Activated CD4-positive, alpha-beta T cell treated with anti-CD3 and anti-CD28 coated beads, Interleukin-2, amount 10 ng/mL, durations not matched to agents 7 days and 5 days (primary cell): ENCODE measurements at places on chromosomes 4 and X.

- no peak for DNase-seq
Observed at GRCh38 chrX:14718403-14718802, 154.5 kb downstream of the FANCB start.

DNA sequence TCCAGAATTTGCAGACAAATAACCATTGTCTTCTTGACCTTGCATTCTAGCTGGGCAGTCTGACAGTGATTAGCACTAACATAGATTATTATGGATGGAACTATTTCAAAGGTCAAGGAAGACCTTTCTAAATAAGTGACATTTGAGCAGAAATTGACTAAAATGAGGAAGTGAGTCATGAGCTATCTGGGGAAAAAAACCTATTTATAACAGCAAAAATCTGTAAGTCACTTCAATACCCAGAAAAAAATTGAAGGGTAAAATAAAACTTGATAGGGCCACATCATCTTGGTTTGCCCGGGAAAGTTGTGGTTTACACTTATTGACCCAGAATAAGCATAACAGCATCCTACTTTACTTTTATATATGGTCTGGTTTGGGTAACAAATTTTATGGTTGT lies 414.6 kb upstream of the HS3ST1 start:
- no peak for DNase-seq

- DNase-seq = no peak
Observed at GRCh38 chr4:158203436-158203835, 6.8 kb upstream of the TMEM144 start.

- DNase-seq = no peak
Observed at GRCh38 chr4:165630671-165631070, 242.4 kb upstream of the TLL1 start.

DNA sequence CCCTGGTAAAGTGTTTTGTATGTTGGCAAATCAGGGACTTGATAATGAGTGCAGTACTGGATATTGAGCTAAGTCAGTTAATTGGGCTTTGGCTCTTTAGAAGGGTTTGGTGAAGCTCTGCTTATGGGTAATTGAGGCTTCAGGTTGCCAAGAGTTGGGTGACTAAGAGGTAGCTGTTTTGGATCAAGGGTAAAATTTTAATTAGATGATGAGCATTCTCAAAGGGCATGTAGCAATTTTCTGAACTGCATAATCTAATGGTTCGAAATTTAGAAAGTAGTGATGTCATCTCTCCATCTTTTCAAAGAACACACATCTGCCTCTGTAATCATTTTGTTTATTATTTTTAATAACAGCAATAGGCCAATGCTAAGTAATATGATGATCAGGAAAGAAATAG lies 5.5 kb upstream of the TRIM2 start:
- no peak for DNase-seq

- no peak for DNase-seq
Observed at GRCh38 chr4:118974758-118975157, 86.1 kb downstream of the SYNPO2 start.

DNA sequence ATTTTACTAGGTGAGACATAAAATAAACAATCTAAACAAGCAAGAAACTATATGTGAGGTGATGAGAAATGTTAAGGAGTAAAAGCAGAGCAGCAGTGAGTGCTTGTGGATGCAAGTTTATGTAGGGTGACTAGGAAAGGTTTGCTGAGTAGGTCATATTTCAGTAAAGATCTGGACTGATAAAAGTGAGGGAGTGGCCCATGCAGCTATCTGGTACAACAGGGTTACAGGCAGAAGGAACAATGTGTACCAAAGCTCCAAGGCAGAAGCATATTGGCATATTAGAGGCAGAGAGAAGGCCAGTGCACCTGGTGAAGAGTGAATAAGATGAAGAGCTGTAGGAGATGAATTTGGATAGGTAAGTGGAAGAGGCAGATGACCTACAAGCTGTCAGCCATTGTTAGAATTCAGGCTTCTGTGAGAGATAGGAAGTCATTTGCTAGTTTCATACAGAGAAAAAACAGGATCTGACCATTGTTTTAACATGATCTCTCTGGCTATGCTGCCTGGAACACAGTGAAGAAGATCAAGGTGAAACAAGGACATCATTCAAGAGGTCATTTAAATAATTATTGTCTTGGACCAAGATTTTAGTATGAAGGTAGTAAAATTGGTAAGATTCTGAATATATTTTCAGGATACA lies 274.6 kb downstream of the ANKRD50 start:
- no peak for DNase-seq

- DNase-seq = no peak
Observed at GRCh38 chrX:24498975-24499374, 33.9 kb downstream of the PDK3 start.

GRCh38 chr4:78772526-78773091 lies 3.5 kb upstream of the BMP2K start:
- no peak for DNase-seq

- no peak for DNase-seq
Observed at GRCh38 chrX:13212191-13212651, 107.6 kb downstream of the ATXN3L start.

GRCh38 chrX:150256297-150256650 lies 106.8 kb upstream of the MAMLD1 start:
- no peak for DNase-seq

- DNase-seq = no peak
Observed at GRCh38 chr4:86976801-86977485, 42.1 kb downstream of the AFF1 start.

DNA sequence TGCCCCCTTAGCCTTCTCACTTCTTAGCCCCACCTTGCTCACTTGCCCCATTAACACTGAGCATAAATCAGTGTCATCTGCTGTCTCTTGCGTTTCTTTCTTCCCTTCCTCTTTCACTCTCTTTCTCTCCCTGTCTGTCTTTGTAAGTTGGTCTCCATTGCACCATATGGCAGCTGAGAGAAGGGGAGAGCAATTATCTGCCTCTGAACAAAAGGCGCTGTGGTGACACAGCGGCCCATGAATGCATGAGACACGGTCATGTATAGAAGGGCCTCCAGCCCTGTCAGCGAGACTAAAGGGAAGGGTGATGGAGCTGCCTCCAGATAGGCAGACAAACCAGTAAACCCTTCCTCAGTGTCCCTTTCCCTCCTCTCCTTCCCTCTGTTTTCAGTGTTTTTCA lies 88.8 kb upstream of the PCDH18 start:
- no peak for DNase-seq

GRCh38 chr4:19047279-19047880 lies 1025.8 kb upstream of the LCORL start:
- no peak for DNase-seq

DNA sequence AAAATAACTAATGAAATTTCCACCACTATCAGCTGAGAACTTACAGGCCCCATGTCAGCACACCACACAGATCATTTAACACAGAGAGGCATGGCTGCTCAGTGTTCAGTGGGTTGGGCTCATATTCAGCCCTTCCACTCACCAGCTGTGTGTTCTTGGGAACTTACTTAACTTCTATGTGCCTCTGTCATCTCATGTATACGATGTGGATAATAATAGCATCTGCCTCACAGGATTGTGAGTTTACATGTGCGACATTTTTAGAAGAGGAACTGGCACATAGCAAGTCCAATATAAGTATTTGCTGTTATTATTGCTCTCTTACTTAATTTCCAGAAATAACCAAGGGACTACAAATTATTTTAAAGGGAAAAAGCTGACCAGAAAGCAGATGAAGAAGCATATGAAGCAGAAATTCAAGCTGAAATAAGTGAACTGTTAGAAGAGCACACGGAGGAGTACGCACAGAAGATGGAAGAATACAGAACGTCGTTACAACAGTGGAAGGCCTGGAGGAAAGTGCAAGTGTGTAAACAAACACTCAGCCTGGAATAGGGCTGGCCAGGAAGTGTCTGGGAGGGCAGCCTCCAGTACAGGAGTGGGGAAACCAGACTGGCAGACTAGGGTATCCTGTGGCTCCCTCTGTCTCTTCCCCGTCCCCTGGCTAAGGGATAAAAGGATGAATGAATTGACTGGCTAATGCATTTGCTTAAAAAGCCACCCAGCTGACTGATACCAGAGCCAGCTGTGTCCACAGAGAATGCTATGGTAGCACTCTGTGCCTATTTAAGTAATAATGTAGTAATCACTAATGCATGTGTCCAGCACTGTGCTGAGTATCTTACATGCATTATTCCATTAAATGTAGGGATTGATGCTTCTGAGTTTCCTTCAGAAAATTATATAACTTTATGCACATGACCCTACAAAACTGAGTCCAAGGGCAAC lies 67.1 kb downstream of the CC2D2A start:
- DNase-seq = no peak

DNA sequence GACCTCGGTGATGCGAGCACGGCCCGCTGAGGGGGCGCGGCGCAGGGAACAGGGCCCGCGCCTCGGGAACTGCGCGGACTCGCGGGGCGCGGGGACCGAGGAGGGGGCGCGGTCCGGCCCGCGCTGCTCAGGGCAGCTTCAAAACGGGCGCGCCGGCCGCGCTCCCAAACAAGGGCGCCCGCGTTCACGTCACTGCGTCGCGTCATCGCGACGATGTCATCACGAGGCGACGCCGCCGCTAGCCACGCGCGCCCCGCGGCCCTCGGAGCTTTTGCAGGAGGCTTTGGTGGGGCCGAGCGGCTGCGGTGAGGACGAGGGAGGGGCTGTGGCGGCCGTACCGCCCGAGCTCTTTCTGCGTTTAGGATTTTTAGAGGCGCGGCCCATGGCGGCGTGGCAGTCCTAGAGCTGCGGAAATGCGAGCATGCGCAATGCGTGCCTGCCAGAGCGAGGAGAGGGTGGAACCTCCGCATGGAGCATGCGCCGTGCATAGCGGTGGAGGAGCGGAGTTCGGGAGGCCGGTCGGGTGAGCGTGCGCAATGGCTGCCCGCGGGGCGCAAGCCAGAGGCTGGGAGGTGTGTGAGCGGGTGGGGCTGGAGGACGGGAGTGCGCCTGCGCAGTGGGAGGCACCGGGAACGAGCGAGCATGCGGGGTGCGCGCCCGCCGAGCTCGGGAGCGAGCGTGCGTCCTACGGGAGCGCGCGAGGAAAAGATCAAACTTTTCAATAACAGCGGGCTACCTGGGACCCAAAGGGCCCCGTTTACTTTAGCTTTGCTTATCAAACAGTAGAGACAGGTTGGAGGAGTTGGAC lies at the start of gene PPP2R3B:
PPP2R3B (minus strand) TSS at position 140 of the 808 bp plus-strand sequence. CDS start 216 bp downstream, outside the sequence.
- DNase-seq = peak; percentile 98

GRCh38 chrX:44042751-44043150 lies 69.6 kb upstream of the NDP start:
- no peak for DNase-seq

DNA sequence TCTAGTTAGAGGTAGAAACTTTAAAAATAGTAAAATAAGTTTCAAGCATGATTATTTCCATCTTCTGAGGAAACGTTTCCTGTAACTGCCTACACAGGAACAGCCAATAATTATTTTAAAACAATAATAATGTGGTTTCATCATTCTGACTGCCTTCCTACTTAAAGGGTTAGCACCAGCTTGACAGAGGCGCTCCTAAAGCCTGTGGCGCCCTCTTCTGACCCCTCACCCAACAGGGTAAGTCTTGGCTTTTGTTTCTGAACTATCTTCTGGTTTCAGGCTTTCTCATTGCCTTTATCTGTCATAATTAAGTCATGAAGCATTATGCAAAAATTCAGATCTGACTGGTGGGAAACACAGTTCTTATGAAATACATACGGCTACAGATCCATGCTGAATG lies 96.7 kb downstream of the ITM2A start:
- peak; percentile 74 for DNase-seq

GRCh38 chr4:153523164-153523796 lies 57.1 kb downstream of the TMEM131L start:
- DNase-seq = no peak

DNA sequence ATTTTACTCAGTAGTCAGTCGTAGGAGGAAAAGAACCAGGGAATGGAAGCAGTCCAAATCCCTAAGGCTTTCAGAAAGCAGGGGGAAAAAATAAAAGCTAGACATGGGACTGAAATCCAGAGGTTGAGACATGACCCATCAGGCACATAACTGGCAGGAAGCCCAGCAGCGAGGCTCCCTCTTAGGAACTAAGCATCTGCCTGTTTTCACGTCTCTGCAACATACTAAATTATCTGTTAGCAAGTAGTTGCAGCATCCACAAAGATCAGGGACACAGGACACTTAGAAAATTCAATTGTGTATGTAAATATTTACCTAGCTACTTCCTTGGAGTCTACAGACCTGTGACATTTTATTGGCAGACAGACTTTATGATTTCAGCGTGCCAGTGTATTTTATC lies 118.0 kb upstream of the EDNRA start:
- no peak for DNase-seq

DNA sequence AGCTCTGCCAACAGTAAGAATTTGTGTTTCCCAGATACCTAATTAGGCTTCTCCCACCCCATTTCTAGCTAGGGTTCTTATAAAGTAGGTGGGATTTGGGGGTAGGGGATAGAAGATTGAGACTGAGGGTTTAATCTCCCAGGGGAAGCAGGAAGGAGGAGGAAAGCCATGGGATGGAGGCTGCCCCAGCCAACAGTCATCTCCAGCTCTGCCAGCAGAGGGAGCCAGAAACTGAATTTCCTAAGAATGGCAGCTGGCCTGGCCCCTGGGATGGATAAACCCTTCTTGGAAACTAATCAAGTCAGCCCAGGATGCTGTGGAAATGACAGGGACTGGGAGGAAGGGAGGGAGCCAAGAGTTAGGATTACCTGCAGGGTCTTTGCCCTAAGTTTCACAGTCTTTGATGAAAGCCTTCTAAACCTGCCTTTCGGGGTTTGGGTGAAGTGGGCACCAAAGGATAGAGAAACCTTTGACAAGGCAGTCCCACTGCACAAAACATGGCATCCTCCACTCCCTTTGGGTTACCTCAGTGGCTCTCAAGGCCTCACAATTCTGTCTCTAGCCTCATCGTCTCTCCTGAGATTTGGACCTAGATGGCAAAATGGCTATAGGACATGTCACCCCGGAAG lies 6.7 kb upstream of the ERCC6L start:
- peak; percentile 43 for DNase-seq

DNA sequence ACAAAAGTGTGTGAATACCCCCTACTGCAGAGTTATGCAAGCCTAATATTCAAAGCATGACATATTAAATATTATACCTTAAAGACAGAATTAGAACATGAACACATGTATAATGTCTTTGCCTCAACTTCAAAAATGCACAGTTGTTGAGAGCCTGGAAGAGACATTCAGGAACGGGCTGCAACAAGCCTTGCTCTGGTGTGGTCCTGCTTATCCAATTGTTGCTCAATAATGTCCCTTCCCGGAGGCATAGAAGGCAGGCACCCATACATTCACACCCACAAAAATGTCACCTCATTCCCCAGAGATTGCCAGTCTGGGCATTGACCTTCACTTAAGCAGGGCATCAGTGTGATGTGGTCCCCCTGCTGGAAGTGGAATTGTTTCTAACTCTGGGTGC lies 238.8 kb downstream of the CBR4 start:
- DNase-seq = no peak
